ENCODE measurements at places on chromosomes 2 and 18.

- DNase-seq: no peak
These were observed 167.4 kb downstream of the PTGR3 start for GRCh38 chr18:75041586-75041985.

DNA sequence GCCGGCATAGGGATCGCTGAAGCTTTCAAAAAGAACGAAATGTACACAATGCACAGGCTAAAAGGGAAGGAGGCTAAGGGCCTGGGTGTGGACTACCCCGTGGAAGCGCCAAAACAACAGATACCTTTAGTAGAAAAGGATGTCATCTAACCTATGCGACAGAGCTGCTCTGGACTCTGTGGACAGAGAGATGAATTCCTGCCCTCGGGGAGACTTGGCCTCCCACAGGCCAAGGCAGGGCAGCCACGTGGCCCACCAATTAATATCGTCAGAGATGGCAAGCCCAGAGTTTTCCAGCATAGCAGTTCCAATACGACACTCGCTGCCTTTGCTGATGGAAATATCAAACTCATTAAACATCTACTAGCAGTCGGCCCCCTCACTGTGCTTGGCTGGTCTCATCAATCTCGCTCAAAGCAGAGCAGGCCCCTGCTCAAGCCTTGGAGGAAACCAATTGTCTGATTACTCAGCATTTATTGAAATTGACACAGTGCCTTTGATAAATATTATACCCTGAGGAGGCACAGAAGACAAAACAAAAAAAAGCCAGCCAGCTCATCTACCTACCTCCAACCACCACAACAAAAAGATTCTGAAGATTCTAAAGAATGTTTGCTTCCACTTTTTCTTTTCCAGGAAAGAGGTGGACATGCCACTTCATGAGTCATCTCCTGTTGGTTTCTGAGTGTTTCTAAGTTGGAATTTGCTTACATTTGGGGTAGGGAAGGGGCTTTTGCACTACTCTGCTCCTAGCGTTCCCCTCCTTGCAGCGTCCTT lies 79.0 kb upstream of the ACAA2 start:
- DNase-seq: no peak

GRCh38 chr2:235238537-235238936 lies 255.3 kb upstream of the AGAP1 start:
- DNase-seq: no peak

- no peak for DNase-seq
These were observed 256.5 kb downstream of the CELF4 start for GRCh38 chr18:37309059-37309458.

- no peak for DNase-seq
These were observed 90.0 kb upstream of the NYAP2 start for GRCh38 chr2:225309516-225309915.

GRCh38 chr2:177759443-177759842 lies 313.1 kb downstream of the PDE11A start:
- no peak for DNase-seq
